ENCODE measurements at places on chromosomes 2 and 18.

GRCh38 chr18:36627637-36628036, 201.2 kb downstream of the TPGS2 start:
- DNase-seq: no peak

- DNase-seq: no peak
These were observed 90.0 kb upstream of the PPP1CB start for GRCh38 chr2:28661589-28662001.

DNA sequence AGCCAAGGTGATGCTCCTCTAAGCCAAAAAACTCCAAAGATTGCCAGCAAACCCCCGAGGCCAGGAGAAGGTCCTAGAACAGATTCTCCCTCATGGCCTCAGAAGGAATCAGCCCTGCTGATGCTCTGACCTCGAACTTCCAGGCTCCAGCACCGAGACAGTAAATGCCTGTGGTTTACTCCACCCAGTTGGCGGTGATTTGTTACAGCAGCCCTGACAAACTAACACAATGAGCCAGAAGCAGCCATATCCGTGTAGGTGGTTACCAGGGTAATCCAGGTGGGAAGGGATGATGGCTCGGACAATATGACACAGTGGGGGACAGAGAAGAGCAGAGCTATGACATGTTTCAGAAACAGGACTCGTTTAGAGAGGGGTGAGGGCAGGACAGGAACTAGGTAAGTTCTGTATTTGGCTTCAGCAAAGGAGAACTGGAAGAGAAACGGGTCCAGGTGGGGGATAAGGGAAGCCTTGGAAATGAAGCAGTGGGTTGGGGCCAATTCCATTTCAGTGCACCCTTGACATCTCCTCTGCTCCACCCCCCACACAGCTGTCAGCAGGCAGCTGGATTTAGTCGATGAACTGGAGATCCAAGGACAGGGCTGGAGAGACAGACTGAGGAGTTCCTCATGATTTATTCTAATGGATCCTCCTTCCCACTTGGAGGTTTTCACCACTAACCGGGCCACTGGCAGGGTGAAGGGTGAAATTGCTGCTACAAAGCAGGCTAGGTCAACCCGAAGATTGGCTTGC, 179.7 kb upstream of the SH3BP4 start:
- DNase-seq: no peak

- no peak for DNase-seq
These were observed 563.9 kb downstream of the DCC start for GRCh38 chr18:52903857-52904256.

GRCh38 chr2:212911011-212911410, 240.4 kb downstream of the IKZF2 start:
- DNase-seq: no peak

- no peak for DNase-seq
These were observed 28.0 kb upstream of the ARHGAP25 start for GRCh38 chr2:68706637-68707036.

DNA sequence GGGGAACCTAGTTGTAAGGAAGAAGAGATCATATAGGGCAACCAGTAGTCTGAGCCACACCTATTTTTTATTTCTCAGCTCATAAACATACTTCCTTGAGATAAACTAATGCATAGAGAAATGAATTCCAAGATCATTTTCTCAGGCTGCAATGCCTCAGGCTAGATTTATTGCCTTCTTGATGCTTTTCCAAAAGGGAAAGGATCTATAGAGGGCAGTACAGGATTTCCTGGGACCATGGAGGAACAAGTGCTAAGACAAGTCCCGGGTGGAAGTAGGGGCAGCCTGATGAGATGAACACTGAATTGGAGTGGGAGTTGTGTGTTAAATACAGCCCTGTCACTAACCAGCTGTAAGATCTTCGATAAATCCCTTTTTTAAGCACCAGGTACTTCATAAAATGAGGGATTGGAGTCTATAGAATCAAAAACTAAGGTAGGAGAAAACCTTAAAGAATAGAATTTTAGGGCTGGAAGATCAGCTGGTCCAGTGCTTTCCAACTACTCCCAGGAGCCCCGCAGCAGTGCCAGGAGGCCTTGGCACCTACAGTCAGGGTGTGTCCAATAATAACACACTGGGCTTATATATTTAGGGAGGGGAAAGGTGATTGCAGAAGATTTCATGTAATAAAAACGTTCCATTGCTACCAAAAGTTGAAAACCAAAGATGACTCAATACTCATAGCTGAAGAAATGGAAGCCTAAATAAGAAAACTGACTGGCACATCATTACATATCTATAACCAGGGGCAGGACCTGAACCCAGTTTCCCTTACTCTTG, 58.1 kb downstream of the SERTAD2 start:
- no peak for DNase-seq

All from NCI-H2107 (cell line).